Activated naive CD4-positive, alpha-beta T cell treated with anti-CD3 and anti-CD28 coated beads for 36 hours (primary cell): ENCODE measurements at places on chromosomes 2 and 18.
A peak's percentile ranks its signal among the peaks of the same experiment; 100 is the strongest.

GRCh38 chr2:235098736-235099494 lies 147.1 kb downstream of the SH3BP4 start:
- no peak for DNase-seq

- no peak for DNase-seq
These were observed 3.2 kb upstream of the MPP4 start for GRCh38 chr2:201701646-201702045.

DNA sequence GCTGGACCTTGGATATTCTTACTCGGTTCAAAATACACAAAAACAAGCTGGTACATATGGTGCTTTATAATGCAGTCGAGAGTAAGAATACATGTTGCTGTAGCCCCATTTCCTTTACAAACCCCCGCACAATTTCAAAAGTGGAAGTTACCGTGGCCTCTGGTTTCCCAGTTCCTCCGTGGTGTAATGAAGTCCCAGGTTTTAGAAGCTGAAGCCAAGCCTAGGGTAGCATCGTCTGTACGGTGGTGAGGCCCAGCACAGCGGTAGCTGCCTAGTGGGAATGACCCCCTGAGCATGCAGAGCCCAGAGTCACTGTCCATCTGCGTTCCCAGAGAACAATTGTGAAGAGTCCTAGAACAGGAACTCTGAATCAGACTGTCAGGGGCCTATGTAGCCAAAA lies 171.8 kb downstream of the ASXL3 start:
- no peak for DNase-seq

- DNase-seq, result no peak
These were observed 271.8 kb downstream of the ZNF521 start for GRCh38 chr18:25080211-25080610.

DNA sequence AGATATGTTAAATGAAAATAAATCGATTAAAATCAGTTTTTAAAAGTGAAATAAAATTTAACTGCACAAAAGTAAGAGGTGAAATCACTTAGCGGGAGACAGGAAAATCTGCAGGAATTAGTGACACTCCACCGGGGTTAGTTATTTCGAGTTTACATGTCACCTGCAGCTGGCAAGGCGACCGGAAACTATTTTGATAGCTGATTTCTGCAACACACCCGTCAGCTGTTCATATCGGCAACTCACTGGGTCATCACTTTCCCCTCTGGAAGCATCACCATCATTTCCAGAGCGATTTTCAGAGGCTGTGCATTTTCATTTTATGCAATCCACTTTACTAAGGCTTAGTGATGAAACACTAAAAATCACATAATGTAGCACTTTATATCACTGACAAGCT lies 52.9 kb downstream of the PXDN start:
- DNase-seq, result no peak

DNA sequence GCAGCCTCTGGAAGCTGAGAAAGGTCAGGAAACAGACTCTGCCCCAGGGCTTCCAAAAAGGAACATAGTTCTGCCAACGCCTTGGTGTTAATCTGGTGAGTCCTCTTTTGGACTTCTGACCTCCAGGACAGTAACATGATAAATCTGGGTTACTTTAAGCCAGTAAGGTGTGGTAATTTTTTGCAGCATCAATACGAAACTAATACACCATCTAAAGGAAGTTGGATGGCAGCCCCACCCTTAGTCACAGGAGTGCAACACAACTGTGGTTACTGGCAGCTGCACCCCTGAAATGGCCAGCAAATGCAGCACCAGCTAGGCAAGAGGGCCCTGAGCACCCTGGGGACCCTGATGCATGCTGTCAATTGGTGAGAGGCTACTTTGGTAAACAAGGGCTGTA lies 25.8 kb downstream of the CREG2 start:
- peak; percentile 49 for DNase-seq

GRCh38 chr2:173555833-173556232 lies 201.2 kb downstream of the CDCA7 start:
- DNase-seq, result no peak

DNA sequence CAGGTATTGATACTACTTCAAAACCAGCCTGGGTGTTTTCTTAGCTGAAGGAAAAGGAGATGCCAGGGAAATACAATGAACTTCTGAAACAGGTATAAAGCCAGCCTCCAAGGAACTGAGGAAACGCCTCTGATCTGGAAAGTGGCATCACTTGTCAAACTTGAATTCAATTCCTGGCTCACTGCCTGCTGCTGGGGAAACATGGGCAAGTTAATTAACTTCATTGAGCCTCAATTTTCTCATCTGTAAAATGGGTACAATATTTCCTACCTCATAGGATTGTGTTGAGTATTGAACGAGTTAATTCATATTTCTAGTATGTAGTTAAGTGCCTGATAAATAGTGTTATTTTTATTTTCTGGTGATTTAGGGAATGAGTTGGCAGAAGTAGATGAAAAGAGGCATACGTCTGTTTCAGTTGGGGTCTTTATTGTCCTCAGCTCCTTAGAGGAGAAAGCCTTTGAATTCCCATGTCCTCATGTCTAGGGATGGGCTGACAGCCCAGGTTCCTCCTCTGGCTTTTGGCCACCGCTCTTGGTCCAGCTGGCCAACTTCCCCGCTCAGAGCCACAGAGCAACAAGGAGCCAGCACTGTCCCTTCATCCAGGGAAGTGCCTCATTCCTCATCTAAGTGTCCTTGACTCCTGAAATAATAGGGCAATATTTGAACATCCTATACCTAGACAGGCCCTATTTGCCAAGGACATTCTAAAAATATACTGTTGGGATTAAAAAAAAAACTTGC lies 210.5 kb upstream of the GATA6 start:
- DNase-seq, result no peak

- DNase-seq, result no peak
These were observed 90.1 kb downstream of the NFATC1 start for GRCh38 chr18:79485788-79486355.

DNA sequence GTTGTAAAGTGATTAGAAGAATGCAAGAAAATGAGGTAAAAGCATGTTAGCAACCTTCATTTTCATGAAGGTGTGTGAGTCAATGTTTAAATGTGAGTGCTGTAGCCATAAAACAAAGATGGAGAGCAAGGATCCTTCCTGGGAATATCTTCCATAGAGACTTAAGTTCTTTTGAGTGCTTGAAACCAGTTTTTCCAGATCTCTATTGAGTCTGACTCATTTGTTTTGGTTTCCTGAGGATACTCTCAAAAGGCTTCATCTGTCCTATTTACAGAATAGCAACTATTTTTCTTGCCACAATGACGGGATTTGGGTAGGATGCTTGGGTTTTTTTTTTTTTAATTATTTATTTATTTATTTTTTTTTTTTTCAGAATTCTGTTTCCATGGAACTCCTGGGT lies 45.9 kb upstream of the ASB1 start:
- no peak for DNase-seq

GRCh38 chr2:241364781-241365180 lies 8.7 kb downstream of the FARP2 start:
- no peak for DNase-seq

GRCh38 chr18:44536046-44536445 lies 144.6 kb upstream of the SETBP1 start:
- no peak for DNase-seq

DNA sequence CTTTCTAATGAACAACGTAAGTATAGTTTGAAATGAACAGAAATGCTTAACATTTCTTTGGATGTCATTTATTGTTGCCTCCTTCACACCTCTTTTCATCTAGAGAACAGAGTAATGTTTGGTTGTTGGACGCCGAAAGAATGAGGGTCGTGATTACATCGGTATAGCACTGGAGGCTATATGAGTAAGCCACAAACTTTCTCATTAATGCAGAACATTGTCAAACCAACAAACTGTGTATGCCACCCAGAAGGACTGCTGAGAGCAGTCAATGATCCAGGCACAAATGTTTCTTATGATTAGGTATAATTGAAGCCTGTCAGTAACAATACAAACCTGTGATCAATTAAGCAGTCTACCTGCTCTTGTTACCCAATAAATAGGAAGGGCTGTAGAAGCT lies 1494.7 kb upstream of the NXPH2 start:
- no peak for DNase-seq

GRCh38 chr2:148623086-148623485 lies 21.5 kb upstream of the EPC2 start:
- DNase-seq, result no peak

DNA sequence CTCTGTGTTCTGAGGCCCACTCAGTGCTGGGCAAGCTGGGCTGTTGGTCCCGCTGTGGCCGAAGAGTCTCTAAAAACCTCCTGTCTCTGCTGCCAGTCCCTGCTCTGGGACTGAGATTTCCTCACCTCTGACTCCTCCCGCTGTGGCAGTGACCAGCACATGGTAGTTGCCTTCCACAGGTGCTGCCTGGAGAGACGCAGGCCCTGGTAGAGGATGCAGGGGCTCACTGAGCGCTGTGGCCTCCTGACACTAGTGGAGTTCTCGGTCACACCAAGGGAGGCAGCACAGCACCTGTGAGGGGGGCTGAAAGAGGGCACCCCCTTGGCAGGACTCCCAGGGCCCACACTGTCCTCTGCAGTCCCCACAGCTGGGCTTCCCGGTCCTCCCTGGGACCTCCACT lies 3.8 kb upstream of the ASB1 start:
- DNase-seq, result no peak

DNA sequence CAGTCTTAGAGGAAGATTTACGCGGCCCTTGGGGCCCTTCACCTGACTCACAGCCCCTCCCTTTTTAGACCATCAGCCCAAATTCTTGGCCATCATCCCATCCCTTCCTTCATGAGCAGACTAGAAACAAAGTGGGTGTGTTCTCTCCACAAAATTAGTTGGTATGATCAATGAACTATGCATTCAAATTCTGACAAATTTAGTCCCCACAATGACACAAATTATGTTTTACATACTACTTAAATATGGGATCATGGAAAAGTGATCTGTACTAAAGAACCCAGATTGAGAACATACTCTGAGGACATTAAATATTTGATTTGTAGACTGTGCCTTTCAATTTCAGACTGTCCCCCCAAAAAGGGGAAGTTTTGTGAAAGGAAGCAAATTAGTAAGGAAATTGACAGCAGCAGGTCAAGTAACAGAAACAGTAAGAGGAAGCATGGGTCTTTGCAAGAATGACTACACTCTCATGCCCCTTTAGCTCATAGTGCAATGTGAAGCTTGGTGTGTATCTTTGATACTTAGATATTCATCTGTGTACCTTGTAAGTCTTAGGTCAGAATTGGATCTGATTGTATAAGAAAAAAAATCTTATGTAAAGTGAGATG lies 2.2 kb upstream of the MAPRE2 start:
- no peak for DNase-seq

- no peak for DNase-seq
These were observed 263.4 kb downstream of the PTPRM start for GRCh38 chr18:7830468-7830867.

- no peak for DNase-seq
These were observed 455.1 kb upstream of the HS6ST1 start for GRCh38 chr2:128773641-128774319.

GRCh38 chr2:216765761-216766262 lies 70.5 kb upstream of the IGFBP5 start:
- DNase-seq, result no peak

DNA sequence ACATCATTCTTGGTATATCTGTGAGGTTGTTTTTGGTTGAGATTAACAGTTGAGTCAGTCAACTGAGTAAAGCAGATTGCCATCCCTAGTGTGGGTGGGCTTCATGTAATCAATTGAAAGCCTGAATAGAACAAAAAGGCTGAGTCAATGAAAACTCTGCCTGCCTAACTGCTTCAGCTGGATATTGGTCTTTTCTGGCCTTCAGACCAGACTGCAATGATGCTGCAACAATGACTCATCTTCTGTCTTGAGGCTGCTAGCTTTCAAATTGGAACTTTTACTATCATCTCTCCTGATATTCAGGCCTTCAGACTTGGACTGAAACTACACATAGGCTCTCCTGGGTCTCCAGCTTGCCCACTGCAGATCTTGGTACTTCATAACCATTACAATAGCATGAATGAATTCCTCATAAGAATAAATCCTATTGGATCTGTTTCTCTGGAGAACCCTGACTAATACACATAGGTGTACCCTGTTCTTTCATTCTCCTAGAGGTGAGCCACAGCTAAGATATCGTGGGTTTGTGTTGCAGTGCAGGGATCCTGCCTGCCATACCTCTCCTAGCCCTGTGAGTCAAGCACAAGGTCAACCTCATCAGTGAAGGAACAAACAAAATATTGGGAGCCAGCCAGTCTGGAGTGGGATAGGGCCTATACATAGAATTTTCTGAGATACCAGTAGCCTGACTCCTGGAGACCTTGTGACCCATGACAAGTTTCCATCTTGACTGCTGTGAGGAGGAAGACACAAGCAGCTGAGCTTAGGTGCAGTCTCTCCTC lies 473.8 kb downstream of the DCC start:
- DNase-seq, result no peak

DNA sequence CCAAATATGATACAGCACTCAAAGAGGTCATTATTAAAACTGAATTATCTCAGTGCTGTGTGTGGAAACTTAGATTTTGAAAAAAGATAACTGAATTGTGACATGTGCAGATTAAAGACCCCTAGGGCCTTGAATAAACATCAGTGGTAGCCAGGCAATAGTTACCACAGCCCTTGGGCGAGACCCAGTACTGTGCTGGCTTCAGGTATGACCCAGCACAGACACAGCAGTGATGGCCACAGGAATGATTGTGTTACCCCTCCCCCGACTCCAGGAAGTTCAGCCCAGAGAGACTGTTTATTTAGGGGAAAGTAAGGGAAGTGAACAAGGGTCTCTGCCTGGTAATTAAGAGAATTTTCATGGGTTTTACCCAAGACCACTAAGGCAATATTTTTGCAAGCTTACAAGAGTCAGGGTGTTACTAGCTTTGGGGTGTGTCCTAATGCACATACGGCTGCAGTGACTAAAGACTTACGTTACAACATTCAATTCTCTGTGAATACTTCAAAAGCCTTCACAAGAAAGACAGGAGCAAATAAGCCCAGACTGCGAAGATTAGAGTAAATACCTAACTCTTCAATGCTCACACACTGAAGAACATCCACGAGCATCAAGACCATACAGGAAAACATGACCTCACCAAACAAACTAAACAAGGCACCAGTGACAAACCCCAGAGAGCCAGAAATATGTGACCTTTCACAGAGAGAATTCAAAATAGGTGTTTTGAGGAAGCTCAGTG lies 28.2 kb upstream of the ITGAV start:
- no peak for DNase-seq

- peak; percentile 2 for DNase-seq
These were observed 246.8 kb downstream of the HDAC4 start for GRCh38 chr2:239153806-239154591.

- DNase-seq, result no peak
These were observed 42.7 kb upstream of the ODC1 start for GRCh38 chr2:10490806-10491291.

GRCh38 chr18:73626221-73626620 lies 521.4 kb downstream of the FBXO15 start:
- no peak for DNase-seq
